ENCODE measurements at places on chromosomes 12 and 14.

GRCh38 chr12:97960741-97961608 is 498.4 kb downstream of the RMST start:
- no peak for DNase-seq

DNA sequence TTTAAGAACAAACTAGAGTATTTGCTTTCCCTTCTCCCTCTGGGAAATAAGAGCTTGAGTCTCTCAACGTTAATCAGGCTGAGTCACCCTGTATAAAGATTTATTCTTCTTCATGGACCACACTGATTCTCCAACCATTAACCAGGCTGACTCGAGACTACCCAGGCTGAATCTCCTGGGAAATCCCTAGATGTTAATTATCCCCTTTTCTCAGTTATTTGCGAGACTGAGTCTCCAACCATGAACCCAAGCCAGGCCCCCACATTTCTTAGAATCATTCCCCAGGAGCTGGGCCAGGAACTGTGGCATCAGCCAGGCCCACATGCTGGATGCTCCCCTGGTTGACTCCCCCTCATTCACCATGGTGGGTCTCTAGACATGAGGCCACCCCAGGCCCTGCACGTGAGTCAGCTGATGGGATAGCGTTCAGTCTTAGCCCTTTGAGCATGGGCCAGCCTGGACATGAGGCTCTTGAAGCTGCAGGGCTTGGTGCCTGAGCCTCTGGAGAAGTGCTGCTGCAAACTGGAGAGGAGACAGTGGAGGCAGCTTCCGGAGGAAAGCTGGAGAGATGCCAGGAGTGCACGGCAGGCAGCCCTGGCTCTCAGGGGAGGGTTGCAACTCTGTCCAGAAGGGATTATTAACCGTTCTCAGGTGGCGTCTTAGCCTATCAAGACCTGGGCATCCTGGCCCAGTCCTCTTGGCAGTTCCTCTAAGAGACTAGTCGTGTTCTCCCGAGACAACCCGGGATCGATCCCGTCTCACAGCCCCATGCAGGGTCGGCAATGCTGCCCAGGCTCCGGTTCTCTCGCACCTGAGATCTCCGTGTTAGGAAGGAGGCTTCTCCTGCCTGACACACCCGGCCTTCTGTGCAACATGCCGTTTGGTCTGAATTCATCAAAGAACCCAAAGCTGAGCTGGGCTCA is 296.6 kb downstream of the ADGRD1 start:
- no peak for DNase-seq

DNA sequence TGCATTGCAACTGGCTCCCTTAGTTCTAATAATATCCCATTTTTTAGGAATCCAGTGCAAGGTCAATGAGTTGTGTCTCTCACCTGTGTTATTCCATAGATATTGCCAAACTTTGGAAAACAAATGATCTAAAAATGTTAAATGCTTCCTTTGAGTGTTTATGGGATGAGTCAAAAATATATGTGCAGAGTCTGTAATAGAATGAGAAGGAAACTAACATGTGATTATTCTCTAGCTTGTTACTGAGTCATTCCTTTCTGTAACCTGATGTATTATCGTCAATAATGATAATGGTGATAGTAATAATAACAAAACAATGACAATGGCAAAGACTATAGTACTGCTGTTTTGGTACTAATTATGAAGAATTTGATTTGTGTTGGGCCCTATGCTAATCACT is 11.5 kb downstream of the ACSS3 start:
- no peak for DNase-seq

GRCh38 chr12:117875744-117876435 is 92.9 kb downstream of the KSR2 start:
- DNase-seq, result no peak

DNA sequence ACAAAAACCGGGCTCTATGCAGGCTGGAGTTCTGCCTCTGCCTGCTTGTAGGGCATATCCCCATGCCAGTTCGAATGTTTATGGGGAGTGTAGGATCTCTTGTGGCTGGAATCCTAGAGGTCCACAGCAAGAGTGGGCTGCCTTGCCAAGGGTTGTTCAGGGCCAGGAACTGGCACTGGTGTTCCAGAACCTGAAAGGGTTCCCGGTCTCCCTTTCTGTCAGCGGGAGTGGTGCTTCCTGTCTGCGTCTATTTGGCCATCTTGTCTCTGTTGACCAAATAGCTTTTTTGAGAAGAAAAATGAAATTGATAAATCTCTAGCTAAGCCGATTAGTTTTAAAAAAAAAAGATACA is 17.8 kb downstream of the OLR1 start:
- DNase-seq, result no peak

DNA sequence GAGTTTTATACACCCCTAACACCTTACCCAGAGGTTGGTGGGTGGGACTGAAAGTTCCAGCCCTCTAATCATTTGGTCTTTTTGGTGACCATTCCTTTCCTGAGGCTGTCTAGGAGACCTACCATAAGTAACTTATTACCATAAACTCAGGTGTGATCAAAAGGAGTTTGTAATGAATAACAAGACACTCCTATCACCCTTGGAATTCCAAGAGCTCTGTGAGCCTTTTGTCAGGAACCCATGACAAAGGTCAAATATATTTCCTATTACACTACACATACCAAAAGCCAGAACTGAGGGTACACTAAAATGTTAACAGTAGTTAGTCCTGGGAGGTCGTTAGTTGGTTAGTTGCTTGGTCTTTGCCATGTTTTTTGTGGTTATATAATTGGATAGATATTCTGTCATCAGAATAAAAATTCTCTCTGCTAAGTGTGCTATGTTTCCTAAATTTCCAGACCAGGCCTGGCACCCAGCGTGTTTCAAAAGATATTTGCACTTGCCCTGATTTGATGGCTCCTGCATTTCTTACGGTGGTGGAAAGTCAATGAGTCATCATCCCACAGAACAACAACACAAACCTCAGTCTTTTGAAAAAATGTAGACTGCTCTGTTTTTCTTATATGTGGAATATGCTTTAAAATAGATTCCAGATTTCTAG is 27.0 kb upstream of the AKAP5 start:
- DNase-seq, result peak; percentile 78

DNA sequence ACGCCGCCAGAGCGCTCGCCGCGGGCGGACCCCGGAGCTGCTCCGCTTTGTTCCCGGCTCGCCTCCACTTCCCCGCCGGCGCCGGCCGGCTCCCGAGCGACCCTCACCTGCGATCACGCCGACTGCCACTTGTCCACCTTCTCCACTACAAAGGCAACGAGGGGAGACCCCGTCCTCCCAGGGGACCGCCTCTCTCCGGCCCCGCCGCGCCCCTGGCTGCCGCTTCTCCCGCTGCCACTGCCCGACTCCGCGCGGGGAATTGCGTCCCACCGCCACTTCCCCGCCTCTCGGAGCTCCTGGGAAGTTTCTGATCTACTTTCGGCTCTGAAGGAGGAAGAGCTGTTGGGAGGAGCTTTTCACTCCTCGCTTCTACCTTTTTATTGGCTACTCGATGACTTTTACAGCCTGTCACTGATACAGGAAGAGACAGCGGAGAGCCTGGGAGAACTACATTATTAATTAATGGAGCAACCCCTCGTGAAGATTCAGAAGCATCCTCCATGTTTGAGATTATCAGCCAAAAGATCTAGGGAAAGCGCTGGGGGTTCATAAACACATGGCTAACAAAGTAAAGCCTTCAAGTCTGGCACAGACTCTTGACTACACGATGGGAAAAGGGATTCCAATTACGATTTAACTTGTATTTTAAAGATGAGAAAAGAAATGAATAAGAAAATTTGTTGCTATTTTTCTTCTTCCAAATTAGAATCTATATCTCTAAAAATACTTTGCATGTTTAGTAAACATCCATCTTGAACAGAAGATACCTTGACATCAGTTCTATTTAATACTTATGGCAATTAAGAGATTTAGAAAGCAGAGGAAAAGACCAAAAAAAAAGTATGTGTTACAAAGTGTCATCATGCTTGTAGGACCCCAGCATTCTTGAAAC is at the start of gene BAZ1A:
Gene BAZ1A (minus strand): TSS at position 330 of the 892 bp plus-strand sequence. CDS start 756 bp downstream, outside the sequence.
- peak; percentile 59 for DNase-seq

DNA sequence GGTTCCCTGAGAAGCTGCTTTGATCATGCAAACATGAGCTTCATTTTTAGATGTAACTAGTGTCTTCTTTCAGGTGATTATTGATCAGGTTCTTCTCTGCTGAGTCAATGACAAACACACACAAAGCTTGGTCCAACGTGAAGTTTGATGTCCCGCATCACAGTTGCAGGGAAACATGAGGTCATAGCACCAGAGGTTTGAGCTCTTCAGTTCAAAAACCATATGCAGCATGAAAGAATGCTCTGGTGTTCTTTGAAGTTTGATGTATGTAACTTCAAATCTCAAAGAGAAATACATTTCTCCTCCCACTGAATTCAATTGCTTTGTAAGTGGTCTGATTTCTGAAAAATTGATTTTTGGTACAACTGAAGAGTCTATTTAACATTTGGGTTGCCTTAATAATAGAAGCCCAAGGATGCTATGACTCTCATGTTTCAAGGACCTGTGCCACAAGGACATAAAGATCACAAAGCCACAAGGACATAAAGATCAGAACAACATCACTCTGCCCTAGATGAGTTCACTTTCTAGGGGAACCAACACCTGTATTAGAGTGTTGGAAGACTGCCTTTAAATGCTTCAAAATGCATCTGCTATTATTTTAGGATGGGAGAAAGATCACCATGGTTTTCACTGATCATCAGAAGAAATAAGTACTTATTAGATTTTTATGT is 31.1 kb upstream of the AMIGO2 start:
- DNase-seq, result no peak

GRCh38 chr12:65269603-65270002 is 8.9 kb upstream of the MSRB3 start:
- DNase-seq, result no peak

- DNase-seq, result no peak
Measured at GRCh38 chr14:104248203-104249055, 110.0 kb downstream of the KIF26A start.

Measured in AG09309 (cell line).